ENCODE measurements at places on chromosomes 5 and 9.

DNA sequence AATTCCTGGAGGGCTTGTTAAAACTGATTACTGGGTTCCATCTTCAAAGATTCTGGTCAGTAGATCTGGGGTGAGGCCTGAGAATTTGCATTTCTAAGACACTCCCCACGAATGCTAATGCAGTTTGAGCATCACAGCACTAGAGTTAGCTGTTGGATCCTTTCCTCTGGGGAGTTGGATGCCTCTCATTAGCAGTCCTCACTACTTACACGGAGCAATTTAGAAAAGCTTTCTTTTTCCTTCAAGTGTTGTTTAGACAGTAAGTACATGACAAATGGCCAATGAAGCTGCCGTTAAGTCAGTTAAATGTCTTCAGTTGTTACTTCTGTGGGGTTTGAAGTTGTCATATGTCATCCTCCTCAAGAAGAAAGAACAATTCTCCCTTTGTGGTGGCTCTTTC is 74.9 kb upstream of the HMHB1 start:
- DNase-seq = no peak

GRCh38 chr5:52791366-52791765 is 3.6 kb downstream of the ITGA1 start:
- no peak for DNase-seq

DNA sequence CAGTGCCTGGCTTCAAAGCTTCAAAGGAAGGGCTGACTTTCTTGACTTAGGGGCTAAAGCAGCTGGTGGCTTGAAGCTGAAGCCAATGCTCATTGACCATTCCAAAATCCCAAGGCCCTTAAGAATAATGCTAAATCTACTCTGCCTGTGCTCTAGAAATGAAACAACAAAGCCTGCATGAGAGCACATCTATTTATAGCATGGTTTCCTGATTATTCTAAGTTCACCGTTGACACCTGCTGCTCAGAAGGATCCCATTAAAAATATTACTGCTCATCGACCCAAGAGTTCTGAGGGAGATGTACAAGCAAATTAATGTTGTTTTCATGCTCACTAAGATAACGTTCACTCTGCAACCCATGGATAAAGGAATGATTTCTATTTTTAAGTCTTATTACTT is 6.7 kb downstream of the TMEM174 start:
- no peak for DNase-seq

GRCh38 chr9:108049026-108049607 is 559.5 kb upstream of the KLF4 start:
- DNase-seq = no peak

DNA sequence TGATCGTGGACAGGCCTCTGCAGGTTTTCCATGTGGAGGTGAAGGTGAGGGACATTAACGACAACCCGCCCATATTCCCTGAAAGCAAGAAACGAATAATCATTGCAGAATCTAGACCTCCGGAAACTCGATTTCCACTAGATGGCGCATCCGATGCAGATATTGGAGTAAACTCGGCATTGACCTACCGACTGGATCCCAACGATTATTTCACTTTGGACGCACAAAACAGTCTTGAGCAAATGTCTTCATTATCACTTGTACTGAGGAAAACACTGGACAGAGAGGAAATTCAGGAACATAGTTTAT is 621 bp downstream of the PCDHA13 start:
- DNase-seq = no peak

All from progenitor cell of endocrine pancreas (in vitro differentiated cells).